ENCODE measurements at places on chromosomes 3 and 15. TPM values are rescaled to one million over a fixed set of nuclear protein-coding genes. Genes with fewer than 3 reads are reported as not detected.

LMAN1L gene
- total RNA-seq: not detected

SPTSSB gene
- total RNA-seq: not detected

LPCAT4 gene
- 12.1 TPM for total RNA-seq

CPB1 gene
- not detected for total RNA-seq

ZNF639 gene
- total RNA-seq: 38.6 TPM

ALPK3 gene
- total RNA-seq: under 0.01 TPM

ALDH1A3 gene
- 23.4 TPM for total RNA-seq

CYP8B1 gene
- not detected for total RNA-seq

TPRG1 gene
- not detected for total RNA-seq

CD276 gene
- 182 TPM for total RNA-seq

DYNLT2B gene
- total RNA-seq: 30.8 TPM

ANKRD34C gene
- not detected for total RNA-seq

UBP1 gene
- 61.7 TPM for total RNA-seq
